ENCODE measurements at places on chromosomes 6 and 20. TPM values are rescaled to one million over a fixed set of nuclear protein-coding genes. Genes with fewer than 3 reads are reported as not detected.

The FNDC1 gene
- total RNA-seq, result 0.17 TPM

The CST4 gene
- not detected for total RNA-seq

The PERP gene
- 38.5 TPM for total RNA-seq

The OPN5 gene
- total RNA-seq, result not detected

The ACSS2 gene
- 116 TPM for total RNA-seq

The CALHM4 gene
- total RNA-seq, result not detected

The RWDD1 gene
- 22.1 TPM for total RNA-seq

Measured in bronchus fibroblast of lung (primary cell).